ENCODE measurements at places on chromosomes 3 and 15. TPM values are rescaled to one million over a fixed set of nuclear protein-coding genes. Genes with fewer than 3 reads are reported as not detected.
A peak's percentile ranks its signal among the peaks of the same experiment; 100 is the strongest.

GRCh38 chr3:71005702-71006321 lies 577.7 kb downstream of the FOXP1 start:
- no peak for DNase-seq

- DNase-seq, result no peak
Measured at GRCh38 chr3:126983276-126983652, 349 bp downstream of the PLXNA1 start.

DNA sequence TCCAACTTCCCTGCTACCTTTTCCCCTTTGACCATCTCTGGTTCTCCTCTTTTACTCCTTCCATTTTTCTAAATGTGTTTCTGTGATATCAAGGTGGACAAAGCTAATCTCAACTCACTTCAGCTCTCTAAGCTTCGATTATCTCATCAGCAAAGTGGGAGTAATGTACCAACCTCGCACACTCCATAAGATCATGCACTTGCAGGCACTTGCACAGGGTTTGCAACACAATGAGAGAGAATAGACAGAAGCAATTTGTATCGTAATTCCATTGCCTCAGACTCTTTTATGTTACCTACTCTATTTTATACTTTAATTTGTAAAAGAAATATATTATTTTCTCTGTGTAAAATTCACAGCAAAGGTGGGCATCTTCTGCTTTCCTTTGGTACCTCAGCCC lies 7.0 kb upstream of the POLQ start:
- no peak for DNase-seq

DNA sequence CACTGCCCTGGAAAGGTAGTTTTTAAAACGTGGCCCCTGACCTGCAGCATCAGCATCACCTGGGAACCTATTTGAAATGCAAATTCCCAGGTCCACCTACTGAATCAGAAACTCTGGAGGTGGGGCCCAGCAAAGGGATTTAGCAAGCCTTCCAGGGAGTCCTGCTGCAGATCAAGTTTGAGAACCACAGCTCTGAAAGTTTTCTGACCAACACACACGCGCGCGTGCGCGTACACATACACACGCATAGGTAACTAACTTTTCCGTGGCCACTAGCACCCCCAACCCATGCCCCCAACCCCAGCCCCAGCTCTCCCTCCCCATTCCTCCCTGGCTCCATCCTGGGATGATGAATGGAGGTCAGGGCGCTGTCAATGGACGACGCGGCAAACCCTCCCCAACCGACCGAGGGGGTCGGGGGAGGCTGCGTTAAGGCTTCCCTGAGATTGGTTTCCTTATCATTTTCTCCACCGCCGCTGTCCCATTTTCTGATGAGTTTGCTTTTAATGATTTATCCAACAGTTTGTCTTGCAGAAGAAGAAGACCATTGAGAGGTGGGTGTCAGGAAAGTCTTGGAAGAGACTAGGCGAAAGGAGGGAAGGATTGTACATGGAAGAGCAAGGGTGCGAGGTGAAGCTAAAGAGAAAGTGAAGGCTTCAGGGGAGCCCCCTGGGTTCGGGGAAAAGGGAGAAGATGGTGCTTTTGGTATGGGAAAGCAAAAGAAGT lies 590 bp upstream of the BOC start:
- DNase-seq, result peak; percentile 18

DNA sequence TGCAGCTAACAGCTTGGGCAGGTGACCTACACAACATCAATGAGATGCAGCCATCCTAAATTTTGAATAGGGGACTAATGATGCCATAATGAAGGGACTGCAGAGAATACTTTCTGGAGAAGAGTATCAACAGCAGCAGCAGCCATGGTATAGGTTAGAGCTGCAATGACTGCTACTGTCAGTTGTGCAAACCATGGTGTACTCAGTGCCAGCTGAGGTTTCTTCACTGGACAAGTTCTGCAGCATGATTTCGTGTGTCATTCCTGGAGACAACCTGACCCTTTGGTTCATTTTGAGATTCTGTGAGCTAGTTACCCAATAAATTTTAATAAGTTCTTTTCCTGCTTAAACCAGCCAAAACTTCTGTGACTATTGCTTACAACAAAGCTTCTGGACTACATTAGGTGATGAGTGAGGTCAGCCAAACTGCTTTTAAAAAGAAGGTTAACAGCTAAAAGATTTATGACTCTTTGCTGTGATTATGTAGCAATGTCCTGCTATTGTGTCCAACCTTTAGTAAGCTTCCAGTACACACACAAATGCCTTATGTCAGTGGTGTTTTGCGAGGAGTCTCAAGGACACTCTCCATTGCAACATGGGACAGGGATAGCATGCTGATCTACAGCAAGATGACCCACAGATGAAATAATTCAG lies 4.8 kb upstream of the DAZL start:
- peak; percentile 75 for DNase-seq

DNA sequence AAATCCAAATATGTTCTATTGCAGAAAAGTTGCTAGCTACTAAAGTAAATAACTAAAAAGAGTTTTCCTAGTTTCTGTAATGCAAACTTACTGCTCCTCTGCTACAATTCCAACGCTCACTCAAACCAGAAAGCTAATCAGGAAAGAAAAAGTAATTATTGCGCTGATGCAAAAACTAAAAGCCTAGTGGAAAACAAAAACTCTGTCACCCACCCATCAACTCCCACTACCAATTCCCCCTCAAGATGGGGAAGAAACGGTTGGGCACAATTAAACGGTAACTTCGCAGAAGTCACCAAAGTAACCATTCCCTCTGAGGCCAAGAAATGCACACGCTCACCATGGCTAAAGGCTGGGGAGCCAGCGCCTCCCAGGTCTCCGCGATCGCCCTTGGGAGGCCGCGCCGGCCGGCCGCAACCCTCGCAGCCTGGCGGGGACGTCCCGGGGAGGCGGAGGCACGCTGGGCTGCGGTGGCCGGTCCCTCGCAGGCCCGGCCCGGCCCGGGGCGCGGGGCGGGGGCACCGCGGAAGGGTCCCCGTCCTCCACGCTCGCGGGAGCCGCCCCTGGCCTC lies 684 bp downstream of the SLTM start:
- peak; percentile 34 for DNase-seq

DNA sequence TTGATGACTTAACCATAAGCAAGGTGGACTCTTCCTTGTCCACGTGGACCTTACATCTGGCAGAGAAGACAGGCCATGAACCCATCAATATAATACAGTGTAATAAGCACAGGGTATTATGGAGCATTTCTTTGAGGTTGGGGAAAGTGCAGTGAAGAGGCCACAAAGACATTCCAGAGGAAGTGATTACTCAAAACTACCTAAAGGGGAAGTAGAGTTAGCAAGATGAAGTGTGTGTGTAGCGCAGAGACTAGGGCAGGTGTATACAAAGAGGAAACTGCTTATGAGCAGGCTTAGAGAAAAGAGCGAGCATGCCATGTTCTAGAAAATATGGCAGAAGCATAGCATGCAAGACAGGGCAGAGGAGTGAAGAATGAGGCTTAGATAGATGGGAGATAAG lies 17.9 kb downstream of the CP start:
- no peak for DNase-seq

GRCh38 chr15:80563372-80563997 lies 131.6 kb upstream of the ABHD17C start:
- no peak for DNase-seq

GRCh38 chr3:56815589-56815988 lies 13.8 kb upstream of the ARHGEF3 start:
- no peak for DNase-seq

Gene FEZF2
- total RNA-seq, result not detected

Gene ASB7
- total RNA-seq, result 13.8 TPM

Gene RETNLB
- total RNA-seq, result not detected

Data from fibroblast of villous mesenchyme (primary cell).